Stimulated activated CD8-positive, alpha-beta memory T cell treated with anti-CD3 and anti-CD28 coated beads, Interleukin-2, amount 100 ng/mL, for 1 hour (primary cell): ENCODE measurements at places on chromosomes 2 and 18.

GRCh38 chr18:55485666-55486065, 102.3 kb downstream of the TCF4 start:
- no peak for DNase-seq

DNA sequence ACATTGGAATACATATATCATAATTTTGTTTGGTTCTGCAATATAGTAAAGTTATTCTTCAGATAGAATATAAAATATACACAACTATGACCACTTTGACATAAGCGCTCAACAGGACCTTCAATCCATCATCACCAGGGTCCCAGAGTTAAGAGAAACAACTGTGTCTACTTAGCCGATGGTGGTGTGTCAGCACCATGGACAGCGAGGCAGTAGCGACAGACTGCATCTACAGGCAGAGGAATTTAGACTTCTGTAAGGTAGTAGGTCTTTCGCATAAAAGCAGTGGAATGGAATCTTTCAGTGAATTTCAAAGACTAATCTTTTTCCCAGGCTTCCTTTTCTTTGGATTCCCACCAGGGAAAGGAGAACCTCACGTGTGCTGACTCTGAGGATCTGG, 20.5 kb upstream of the LRPPRC start:
- no peak for DNase-seq

DNA sequence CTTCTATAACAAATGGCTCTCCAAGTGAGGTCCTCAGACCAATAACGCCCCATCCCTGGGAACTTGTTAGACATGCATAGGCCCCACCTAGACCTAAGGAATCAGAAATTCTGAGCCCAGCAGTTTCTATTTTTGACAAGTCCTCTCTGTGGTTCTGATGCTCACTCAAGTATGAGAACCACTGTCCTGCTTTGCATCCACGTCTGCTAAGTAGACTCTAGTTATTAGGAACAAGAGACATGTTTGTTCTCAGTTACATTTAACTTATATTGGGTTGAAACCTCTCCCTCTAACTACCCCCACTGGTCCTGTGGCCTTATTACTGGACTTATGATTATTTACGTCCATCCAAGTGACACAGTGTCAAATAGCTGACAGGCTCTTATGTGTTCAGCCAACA, 70.3 kb downstream of the TMEM17 start:
- no peak for DNase-seq

GRCh38 chr2:150428641-150429040, 58.8 kb downstream of the RND3 start:
- DNase-seq: no peak

DNA sequence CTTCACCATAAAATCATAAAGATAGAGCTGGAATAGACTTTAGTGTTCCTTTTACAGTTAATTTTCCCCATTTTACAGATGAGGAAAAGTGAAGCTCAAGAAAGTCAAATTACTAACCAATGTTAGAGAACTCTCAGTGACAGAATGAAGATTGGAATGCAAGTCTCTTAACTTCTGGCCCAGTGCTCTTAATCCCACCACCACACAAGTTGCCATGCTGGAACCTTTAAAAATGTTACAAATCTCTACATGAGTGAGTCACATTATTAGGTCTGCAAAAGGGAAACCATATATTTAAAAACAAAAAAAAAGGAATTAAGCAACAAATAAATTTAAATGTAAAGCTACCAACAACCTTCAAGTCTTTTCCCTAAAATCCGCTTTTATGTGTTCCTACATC, 3.5 kb downstream of the NCKAP1 start:
- no peak for DNase-seq

DNA sequence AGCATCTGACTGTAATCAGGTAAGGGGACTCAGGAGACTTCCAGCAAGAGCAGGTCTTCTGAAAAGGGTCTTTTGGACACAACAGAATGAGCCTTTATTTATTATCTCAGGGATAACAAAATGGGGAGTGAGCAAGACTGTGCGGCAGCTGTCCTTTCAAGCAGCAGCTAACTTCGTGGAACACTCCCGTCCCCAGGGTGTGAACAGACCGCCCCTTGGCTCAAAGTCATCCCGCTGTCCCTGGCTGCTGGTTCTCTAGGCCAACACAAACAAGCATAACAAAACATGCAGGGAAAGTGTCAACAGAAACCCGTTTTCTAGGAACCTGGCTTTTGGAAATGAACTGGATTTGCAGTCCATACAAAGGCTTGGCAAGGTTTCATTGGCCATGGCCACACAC, 787.9 kb upstream of the FANCL start:
- DNase-seq: no peak

DNA sequence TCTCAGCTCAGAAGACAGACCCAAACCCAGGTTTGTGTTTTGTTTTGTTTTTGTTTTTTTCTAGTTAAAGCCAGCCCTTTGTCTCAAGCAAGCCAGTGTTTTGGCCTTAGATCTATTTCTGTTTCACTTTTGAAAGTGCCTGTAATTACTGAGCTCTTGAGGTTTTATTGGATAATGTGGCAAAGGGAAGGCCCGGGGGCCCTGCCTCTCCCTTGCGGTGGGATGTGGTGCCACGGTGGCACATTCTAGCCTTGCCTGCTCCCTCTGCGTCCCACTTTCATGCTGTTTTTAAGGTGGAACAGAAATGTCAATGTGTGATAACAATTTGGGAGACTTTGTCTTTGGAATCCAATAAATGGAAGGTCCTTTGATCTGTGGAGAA, 2.5 kb downstream of the HPCAL1 start:
- no peak for DNase-seq

GRCh38 chr2:62745891-62746481, 40.5 kb downstream of the EHBP1 start:
- no peak for DNase-seq

DNA sequence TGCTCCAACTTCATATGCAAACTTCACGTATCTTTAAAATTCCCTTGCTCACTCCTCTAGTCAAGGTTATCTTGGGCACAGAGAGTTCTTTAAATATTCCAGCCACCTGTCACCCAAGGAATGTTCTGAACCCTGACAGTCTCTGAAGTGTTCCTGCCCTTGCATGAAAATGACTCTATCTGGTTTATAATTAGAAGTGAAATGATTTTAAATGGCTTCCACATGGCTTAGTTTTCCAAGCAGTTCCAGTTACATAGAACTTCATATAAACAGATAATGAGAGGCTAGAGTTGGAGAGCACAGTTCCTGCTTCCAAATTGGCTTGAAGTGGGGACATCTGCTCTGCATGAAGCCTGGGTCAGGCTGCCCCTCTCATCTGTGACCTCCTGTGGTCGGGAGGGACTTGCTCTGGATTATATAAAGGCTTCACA, 81.9 kb downstream of the SLC4A3 start:
- DNase-seq: no peak

DNA sequence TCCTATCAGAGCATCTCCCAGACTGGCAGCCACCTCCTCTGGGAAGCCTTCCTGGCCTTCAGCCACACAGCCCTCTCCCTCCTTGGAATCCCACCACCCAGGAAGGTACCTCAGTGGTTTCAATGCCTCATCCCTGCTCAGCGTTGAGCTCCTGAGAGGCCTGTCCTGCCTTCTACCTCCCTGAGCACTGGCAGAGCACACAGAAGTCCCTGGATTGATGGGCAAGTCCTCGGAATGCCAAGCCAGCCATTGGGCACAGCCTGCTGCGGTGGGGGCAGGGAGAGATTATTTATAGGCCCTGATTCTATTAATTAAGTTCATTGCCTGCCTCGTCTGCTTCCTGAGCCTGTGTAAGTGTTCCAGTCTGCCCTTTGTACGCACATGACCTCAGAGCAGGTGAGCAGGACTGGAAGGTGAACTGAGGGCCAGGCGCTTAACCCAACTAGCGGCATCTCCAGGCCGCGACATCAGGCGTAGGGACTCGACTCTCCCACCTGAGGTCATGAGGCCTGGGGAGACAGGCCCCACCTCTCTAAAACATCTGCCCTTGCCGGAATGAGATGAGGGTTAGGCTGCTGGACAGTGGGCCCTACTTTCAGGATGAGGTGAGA, 63.4 kb downstream of the SMAD7 start:
- no peak for DNase-seq

DNA sequence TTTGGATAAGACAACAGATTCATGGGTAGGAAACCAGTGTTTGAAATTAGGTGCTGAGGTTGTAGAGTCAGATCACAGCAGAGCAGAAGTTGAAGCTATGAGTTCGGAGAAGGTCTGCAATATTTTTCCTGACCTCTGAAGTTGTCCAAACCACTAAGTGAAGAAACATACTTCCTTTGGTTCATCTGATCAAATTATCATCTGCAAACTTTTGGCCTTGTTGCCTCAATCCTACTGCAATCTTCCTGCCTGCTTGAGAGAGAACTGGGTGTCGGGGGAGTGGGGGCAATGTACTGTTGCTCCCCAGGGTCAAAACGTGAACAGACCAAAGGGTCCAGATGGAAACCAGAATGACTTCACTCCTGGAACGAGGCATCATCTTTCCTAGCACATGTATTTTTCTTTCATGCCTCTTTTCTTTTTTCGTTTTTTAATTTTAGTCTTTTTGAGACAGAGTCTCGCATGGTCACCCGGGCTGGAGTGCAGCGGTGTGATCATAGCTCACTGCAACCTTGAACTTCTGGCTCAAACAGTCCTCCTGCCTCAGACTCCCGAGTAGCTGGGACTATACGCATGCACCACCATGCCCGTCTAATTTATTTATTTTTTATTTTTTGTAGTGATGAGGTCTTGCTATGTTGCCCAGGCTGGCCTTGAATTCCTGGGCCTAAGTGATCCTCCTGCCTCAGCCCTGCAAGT, 42.7 kb downstream of the RAB31 start:
- no peak for DNase-seq

GRCh38 chr2:98277162-98277859, 68.9 kb upstream of the CNGA3 start:
- no peak for DNase-seq

- no peak for DNase-seq
These were observed 273.7 kb upstream of the KYNU start for GRCh38 chr2:142603759-142604158.

DNA sequence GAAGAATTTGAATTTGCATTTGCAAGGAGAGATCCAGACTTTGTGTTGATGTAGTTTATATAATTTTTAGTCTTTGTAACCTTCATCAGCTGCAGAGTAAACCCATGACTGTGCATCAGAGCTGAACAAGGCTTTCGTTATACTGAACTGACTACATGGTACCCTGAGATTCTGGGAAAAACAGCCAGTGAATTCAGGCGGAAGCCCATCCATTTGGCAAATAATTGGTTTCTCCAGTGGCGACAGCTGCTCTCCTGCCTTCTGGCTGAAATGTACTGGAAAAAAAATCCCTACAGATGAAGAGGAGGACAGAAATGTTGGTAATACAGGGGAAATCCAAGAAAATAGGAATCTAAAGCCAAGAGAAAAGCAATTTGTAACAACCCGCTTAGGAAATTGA, 657.5 kb upstream of the CDH7 start:
- DNase-seq: no peak

DNA sequence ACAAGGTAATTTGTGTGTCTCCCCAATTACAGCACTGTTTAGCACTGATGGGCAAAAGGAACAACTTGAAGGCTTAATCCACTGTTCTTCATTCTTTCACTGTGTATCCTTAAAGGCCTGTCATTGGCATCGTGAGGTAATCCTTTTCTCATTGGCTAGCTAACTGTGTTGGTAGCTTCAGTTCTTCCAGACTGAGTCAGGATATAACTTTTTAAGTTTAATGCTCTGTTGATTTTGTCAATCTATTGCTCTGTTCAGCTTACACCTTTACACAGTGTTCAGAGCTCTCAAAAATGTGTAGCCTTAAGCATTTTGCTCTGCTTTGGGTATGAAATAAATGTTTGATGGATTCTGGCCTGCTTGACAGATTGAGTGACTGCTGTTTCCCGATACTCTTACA, 148.2 kb downstream of the KIAA1328 start:
- DNase-seq: no peak

DNA sequence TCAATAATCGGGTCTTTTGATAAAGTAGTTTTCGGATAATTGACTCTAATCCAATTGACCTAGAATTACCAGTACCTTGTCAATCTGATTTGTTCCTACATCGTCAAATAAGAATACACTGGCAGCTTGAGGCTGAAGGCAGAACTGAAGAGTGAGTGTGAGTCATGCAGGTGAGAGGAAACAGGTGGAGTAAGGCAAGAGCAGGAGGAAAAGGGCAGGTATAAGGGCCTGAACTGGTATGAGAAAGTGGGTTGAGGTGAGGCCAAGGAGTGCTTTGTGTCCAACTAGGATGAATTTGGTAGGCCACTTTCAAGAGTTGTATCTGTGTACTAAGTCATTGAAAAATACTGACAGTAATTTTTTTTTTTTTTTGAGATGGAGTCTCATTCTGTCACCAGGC, 186.0 kb downstream of the ZNF385B start:
- no peak for DNase-seq

DNA sequence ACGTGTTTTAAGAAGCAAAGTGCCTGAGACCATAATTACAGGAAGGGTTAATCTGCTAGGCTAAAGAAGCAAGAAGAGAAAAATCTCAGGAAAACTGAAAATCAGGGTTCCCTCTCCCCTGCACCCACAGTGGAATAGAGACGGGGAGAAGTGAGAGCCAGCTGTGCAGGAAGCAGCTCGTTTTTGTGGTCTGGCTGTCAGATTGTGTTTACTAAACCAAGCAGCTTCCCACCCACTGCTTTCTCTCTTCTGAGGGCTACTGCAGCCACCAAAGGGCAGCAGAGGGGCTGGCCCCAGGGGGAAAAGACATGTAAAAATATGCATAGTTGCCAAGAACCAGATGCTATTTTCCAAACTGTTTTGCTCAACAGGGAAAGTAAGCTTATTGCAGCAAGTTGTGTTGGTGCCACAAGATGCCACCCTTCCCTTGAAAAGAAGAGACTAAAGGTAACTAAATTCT, 72.6 kb upstream of the THUMPD2 start:
- no peak for DNase-seq

DNA sequence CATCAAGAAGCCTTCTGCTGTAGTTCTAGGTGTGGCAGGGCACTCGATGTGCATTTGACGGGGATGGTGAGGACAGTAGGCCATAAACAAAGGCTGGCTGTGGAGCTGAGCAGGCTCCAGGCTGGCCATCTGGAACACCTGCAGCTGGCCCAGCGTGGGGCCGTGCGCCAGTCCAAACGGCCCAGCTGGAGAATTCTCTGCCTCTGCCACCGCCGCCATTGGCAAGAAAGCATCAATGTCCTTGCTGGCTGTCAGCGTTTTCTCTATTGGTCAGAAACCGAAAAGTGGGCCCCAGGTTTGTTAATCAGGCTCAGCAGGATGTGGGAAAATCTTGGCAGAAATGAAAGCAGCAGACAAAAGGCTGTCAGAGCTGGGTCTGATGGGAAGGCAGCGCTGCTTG, 24.0 kb upstream of the CTIF start:
- no peak for DNase-seq

DNA sequence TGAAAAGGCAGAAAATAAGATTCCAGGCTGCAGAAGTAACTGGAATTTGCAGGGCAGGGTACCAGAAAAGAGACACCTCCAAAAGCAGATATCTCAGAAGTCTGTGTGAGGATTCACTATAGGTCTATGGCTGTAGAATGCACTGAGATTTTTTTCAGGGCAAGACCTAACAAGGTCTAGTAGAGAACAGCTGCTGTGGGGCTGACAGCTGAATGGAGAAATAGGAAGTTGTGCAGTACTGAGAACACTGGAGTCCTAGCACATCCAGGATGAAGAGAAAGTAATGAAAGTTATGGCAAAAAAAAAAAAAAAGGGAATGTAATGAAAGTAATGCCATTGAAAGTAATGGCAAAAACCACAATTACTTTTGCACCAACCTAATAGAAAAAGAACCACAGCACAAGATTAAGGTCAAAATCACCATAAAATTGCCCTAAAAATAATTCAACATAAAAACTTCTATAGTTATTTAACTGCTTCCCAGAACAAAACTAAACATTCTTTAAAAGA, 57.3 kb downstream of the CPO start:
- DNase-seq: no peak
